ENCODE measurements at places on chromosomes 12 and 14.

DNA sequence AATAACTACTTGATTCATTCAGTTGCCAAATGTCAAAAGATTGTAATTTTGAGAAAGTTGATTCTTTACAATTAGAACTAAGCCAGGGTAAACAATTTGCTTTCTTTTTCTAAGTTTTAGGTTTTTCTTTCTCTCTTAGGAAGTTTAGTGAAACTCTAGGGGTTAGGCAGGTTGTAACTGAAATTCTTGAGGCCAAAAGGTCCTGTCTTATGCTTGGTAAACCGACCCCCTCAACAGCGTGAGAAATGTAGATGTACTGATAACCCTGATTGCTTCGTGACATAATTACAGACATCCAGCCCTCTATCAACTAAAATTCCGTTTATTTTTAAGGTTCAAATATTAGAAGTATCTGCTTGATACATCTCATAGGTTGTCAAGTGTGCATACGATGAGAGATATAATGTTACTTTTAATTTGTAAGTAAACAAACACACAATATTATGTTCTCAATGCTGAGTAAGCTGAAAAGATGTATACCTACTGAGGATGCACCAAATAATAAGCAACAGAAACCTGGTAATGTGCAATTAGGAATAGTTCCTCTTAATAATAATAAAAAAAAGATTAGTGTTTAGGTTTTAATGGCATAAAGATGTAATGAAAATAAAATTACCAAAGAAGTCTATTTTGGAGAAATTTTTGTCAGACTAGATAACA is 7.2 kb downstream of the FUT8 start:
- no peak for DNase-seq

DNA sequence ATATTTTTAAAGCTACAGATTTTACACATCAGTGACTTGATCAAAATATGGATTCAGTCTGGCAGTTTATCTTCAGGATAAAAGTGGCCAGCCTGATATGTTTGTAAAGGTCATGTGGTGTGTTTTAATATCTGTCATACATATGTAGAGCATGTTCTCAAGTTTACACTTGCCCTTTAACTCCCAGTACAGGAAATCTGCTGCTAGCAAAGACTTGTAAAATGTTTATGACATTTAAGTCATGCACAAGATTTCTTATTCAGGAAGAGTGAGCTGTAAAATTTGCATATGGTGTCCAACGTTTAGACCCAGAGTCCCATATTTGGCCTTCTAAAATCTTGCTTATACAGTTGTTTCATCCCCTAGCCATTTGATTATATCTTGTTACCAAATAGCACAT is 197.5 kb upstream of the FLRT2 start:
- DNase-seq, result no peak

DNA sequence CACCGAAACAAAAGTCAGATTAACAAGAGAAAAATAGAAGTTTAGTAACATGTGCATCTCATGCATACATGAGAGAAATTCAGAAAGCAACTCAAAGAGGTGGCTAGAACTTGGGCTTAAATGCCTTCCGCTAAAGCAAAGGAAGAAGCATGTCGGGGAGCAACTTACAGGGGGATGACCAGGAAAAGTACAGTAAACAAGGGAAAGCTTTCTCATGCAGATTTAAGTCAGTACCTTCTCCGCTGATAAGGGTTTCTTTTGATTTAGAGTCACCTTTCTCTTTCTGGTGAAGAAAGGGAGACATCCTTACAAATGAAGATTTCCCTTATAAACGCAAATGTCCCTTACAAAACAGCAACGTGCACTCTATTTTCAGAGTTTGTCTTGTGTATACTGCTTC is 6.0 kb upstream of the RNASE6 start:
- no peak for DNase-seq

- no peak for DNase-seq
These were observed 6.2 kb upstream of the WDR89 start for GRCh38 chr14:63647696-63648410.

- DNase-seq, result peak; percentile 97
These were observed 1.0 kb upstream of the SAMD4A start for GRCh38 chr14:54565785-54566409.

GRCh38 chr12:3700861-3701260 is 52.0 kb downstream of the CRACR2A start:
- no peak for DNase-seq

- peak; percentile 87 for DNase-seq
These were observed 109.2 kb upstream of the EGLN3 start for GRCh38 chr14:34059925-34060650.

DNA sequence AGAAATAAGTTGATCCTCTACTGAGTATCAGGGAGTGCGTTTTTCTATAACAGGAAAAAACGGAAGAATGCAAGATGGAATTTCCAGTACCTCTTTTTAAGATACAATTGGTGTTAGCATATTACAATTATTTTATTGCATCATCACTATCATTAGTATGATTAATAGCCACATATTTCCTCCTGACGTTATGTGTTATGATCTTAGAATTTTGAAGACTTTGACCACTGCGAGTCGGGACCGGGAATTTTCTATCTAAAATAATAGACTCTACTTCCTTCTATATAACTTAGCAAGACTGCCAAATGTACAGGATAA is 679 bp upstream of the SAV1 start:
- no peak for DNase-seq

- DNase-seq, result no peak
These were observed 224 bp upstream of the DTX1 start for GRCh38 chr12:113056381-113056630.

- DNase-seq, result no peak
These were observed 195.2 kb downstream of the ATXN7L3B start for GRCh38 chr12:74732826-74733225.

DNA sequence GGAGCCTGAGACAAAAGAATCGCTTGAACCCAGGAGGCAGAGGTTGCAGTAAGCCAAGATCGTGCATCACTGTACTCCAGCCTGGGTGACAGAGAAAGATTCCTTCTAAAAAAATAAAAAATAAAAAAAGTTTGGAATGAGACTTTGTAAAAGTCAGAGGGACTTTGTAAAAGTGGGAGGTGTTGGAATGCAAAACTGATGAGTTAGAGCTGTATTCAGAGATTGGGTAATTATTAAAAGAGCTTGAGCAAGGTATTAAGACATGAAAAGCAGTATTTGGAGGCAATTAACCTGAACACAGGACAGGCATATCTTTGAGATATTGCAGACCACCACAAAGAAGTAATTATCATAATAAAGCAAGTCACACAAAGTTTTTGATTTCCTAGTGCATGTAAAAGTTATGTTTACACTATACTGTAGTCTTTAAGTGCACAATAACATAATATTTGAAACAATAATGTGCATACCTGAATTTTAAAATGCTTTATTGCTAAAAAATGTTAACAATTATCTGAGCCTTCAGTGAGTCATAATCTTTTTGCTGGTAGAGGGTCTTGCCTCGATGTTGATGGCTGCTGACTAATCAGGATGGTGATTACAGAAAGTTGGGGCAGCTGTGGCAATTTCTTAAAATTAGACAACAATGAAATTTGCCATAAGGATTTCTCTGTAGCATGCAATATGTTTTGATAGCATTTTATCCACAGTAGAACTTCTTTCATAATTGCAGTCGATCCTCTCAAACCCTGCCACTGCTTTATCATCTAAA is 33.1 kb downstream of the PHLDA1 start:
- no peak for DNase-seq

- DNase-seq, result no peak
These were observed 118.8 kb downstream of the FOXN3 start for GRCh38 chr14:89298056-89298834.

DNA sequence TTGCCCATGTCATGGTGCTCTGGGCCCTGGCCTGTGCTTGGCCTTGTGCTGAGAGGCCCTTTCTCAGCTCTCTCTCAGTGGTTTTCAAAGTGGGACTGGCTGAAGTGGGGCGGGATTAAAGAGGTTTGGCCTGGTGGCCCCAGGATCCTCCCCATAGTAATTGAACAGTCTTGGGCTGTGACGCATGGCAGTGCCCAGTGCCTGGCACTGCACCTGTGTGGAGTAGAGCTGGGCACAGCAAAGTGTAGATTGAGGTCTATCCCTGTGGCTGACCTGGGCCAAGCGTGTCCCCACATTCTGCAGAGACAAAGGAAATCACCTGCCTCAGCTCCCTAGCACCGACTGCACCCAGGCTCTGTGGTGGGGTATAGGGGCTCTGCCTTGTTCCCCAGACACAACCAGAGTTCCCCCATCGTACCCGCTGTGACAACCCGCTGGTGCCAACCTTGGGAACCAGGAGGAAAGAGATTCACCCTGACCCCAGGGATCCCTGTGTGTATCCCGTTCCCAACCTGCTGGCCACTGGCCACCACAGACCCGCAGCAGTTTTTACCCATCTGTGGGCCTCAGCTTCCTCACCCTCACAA is 9.9 kb upstream of the CYP46A1 start:
- no peak for DNase-seq

DNA sequence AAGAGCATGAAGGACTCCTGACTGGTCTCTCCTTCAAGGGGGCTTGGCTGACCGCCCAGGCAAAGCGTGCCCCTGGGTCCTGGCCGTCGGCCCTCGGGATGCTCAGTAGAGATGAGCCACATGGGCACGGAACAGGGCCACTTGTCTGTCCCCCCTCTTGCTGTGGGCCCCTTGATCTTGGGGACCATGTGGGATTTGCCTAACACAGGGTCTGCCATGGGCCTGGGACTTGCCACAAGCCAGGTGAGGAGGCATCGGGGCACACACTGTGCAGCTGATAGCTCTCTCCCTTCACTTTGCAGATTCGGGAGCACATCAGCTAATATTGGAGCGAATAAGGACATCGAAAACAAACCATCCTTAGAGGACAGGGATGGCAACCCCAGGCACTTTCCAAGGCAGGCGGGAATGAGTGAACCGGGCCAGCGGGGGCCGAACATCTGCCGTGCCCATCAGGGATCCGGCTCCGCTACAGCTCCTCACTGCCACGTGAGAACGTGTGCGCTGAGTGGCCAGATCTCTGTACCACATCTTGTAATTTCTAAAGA is 88.1 kb downstream of the PIWIL1 start:
- DNase-seq, result no peak

- no peak for DNase-seq
These were observed 11.1 kb upstream of the EGLN3 start for GRCh38 chr14:33962016-33962415.

DNA sequence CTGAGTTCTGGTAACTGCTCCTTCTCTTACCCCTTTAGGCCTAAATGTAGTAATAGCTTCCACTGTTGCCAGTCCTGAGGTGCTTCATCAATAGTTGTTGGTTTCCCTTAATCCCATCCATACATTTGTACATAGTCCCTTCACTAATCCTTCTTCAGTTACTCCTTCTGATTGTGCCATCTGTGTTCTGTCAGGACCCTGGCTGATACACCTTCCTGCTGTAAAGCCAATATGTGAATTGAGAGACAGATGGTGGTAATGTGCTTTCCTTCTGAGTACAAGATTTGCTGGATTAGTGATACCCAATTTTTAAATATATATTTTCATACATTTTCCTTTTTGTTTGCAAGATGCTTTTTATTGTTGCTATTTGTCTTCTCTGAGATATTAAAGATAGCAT is 66.4 kb downstream of the OTOGL start:
- no peak for DNase-seq

DNA sequence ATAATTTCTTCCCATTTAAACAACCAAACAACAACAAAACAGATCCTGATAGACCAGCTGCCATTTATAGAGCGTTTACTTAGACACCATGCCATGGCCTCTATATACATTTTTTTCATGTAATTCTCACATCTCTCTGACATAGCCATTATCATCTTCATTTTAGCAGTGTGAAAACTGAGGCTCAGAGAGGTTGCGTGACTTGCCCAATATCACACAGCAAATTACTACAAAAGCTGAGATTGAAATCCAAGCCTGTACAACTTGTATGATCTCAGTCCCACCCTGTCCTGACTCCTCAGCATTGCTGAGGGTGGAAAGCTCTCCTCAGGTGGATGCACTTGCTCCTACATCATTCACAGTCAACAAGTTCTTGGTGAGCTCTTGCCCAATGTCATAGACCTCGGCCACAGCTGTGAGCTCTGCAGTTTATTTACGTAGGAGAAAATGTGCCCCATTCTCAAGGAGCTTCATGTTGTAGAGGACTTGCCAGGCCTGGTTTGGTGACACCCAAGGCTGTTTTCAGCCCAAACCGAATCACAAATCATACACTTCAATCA is 55.5 kb downstream of the CRACR2A start:
- DNase-seq, result no peak

DNA sequence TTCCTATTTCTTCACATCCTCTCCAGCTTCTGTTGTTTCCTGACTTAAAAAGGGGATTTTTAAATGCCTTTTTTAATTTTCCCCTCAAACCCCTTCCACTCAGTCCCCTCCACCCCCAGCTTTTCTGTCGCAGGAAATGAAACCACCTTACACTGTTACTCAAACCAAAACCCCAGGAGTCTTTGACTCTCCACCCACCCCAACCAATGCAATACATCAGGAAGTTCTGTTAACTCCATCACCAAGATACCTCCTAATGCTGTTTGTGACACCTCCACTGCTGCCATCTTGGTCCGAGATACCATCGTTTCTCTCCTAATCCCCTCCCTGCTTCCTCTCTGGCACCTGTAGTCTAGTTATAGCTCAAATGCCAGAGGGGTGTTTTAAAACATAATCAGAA is 25.4 kb upstream of the CPM start:
- no peak for DNase-seq

DNA sequence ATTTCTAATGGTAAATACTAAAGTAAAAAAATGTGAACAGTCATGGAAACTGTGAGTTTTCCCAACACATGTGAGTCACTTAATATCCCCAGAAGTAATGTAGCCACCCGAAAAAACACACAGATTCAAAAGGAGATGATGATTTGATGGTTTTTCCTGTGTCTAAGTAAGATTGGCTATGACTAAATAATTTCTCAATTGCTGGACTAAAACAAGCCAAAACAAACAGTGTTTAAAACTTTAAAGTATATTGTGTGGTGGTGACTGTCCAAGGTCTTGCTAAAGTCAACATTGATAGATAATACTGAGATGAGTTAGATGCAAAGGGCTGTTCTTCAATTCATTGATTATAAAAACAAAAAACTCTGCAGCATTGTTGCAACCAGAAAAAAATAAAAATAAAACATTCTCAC is 89.6 kb upstream of the SOX5 start:
- peak; percentile 28 for DNase-seq

GRCh38 chr12:9776781-9777180 is 16.1 kb upstream of the CD69 start:
- DNase-seq, result no peak

DNA sequence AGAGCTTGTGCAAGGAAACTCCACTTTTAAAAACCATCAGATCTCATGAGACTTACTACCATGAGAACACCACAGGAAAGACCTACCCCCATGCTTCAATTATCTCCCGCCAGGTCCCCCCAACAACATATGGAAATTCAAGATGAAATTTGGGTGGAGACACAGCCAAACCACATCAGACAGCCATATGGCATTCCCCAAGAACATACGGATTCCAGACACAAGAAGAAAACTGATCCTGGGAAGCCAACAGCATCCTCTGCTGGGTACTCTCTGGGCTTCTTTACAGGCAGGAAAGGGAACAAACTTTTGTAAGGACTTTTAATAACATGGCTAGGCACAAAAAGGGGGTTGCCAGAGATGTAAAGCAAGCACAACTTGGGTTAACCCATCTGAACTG is 127.2 kb downstream of the TMEM132C start:
- DNase-seq, result no peak

GRCh38 chr12:66960704-66961690 is 282.1 kb upstream of the GRIP1 start:
- DNase-seq, result no peak

Data from muscle of back (tissue), 13 donors.